ENCODE measurements at places on chromosomes 6 and 20. TPM values are rescaled to one million over a fixed set of nuclear protein-coding genes. Genes with fewer than 3 reads are reported as not detected.

DNA sequence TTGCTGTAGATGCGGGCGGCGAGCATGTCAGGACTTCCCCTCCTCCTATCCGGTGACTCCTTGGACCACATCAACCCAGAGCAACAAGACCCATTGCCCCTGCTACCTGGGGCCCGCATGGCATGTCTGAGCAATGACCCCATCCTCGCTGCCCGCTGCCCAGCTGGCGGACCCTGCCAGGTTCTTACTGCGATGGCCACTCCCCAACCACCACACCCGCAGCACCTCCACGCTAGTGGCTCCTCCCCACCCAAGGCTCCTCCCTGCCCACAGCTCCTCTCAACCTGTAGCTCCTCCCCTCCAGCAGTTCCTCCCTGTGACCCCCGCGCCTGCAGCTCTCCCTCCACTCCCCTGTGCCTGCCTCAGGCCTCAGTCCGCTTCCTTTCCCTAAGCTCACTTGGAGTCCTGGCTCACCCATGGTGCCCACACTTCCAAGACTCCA is 17.6 kb upstream of the SERPINB9 start:
- no peak for DNase-seq

- DNase-seq: peak; percentile 85
Measured at GRCh38 chr6:108562503-108562993, 1.8 kb downstream of the FOXO3 start.

- no peak for DNase-seq
Measured at GRCh38 chr6:121967631-121968030, 431.8 kb upstream of the HSF2 start.

GRCh38 chr20:5482791-5483190 is 166.0 kb upstream of the PROKR2 start:
- DNase-seq: no peak

PPARD gene
- 13.4 TPM for total RNA-seq

NOTCH4 gene
- total RNA-seq: 1.1 TPM

PXDC1 gene
- 27.6 TPM for total RNA-seq

PNPLA1 gene
- not detected for total RNA-seq

PAK5 gene
- not detected for total RNA-seq

- DNase-seq: no peak
Measured at GRCh38 chr6:44665683-44666082, 278.2 kb downstream of the CDC5L start.

DNA sequence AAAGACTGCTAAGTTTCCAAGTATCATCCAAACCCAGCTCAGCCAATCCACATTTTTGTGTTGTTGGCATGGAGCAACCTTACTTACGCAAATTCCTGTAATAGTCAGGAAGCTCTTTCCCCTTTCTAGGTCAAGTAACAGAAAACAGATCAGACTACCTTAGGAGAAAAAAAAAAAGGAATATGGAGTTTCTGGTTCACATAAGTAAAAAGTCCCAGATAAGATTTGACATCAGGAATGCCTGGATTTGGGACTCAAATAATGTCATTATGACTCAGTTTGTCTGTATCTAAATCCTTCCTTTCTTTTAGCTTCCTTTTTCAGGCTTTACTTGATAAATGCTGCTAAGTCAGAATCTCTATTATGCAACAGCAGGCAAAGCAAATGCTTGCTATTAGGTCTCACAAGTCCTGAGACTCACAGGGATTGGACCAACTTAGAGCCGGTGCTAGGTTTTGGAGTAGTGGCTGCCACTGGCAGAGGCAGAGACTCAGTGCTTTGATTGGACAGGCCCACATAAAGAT is 44.5 kb downstream of the NCOA7 start:
- DNase-seq: no peak

SLC35A1 gene
- 10.6 TPM for total RNA-seq

- peak; percentile 33 for DNase-seq
Measured at GRCh38 chr20:1934721-1935573, 39.7 kb downstream of the SIRPA start.

NKAIN4 gene
- not detected for total RNA-seq

- no peak for DNase-seq
Measured at GRCh38 chr20:15802020-15802419, 771.2 kb downstream of the KIF16B start.

TRIM38 gene
- 3.8 TPM for total RNA-seq

GATA5 gene
- not detected for total RNA-seq

- peak; percentile 12 for DNase-seq
Measured at GRCh38 chr20:37649017-37649416, 44.8 kb upstream of the CTNNBL1 start.

DNA sequence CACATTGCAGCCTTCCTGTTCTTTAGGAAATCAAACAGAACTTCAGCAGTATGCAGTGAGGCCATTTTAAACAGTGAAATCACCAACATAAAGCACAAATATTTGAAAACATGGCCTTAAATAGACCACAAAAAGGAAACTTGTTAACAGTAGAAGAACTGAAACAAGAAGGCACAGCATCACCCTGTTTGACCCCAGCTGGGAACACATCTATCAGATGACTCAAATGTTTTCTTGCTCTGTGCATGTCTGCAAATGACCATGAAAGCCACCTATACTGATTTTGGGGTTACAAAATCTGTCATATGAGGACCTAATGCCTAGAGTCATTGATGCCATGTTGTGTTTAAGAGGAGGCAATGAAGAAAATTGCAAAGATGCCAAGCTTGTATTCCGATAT is 123.8 kb upstream of the ADGRF1 start:
- no peak for DNase-seq

- DNase-seq: no peak
Measured at GRCh38 chr6:137976430-137976829, 109.4 kb downstream of the TNFAIP3 start.

- DNase-seq: no peak
Measured at GRCh38 chr20:57087102-57087501, 179.3 kb downstream of the BMP7 start.

- DNase-seq: peak; percentile 100
Measured at GRCh38 chr20:45779011-45779915, 12.4 kb downstream of the WFDC3 start.

GRCh38 chr6:31401403-31401802 is 2.0 kb upstream of the MICA start:
- DNase-seq: peak; percentile 93

- DNase-seq: no peak
Measured at GRCh38 chr20:51446230-51446629, 96.3 kb downstream of the NFATC2 start.

- no peak for DNase-seq
Measured at GRCh38 chr6:166485651-166486535, 100.6 kb downstream of the RAMACL start.

- DNase-seq: no peak
Measured at GRCh38 chr20:11377761-11378160, 539.9 kb upstream of the BTBD3 start.

DNA sequence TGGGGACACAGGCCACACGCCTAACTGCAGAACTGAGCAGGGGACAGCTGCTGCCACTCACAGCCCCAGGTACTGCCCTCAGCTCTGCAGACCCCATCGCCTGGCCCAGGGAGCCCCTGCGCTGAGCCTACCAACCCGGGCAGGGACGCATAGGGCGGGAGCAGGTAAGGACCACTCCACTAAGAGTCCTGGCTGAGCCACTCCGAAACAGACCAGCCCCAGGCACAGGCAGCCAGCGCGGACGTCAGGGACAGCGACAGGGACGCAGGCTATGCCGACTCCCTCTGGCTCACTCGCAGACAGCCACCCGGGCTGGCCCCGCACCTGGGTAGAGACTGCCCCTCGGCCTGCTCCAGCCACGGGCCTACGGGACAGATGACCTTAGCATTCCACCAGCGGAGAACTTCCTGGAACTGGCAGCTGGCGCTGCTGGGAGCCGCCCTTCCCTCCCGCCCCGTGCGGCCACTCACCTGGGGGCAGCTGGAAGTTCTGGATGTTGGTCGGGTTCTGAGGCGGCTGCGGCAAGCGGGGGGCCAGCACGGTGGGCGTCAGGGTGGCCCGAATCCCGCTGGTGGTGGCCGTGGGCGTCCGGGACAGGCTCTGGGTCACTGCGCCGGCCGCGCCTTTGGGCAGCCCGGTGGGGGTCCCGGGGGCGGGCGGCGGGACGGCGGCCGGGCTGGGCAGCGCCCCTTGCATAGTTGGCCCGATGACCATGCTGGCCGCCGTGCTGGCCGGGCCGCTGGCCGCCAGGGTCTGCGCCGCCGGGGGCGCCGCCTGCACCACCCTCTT is 1.5 kb downstream of the TAF4 start:
- DNase-seq: no peak

GRCh38 chr20:2671977-2672376 is 8.0 kb upstream of the IDH3B start:
- no peak for DNase-seq

DNA sequence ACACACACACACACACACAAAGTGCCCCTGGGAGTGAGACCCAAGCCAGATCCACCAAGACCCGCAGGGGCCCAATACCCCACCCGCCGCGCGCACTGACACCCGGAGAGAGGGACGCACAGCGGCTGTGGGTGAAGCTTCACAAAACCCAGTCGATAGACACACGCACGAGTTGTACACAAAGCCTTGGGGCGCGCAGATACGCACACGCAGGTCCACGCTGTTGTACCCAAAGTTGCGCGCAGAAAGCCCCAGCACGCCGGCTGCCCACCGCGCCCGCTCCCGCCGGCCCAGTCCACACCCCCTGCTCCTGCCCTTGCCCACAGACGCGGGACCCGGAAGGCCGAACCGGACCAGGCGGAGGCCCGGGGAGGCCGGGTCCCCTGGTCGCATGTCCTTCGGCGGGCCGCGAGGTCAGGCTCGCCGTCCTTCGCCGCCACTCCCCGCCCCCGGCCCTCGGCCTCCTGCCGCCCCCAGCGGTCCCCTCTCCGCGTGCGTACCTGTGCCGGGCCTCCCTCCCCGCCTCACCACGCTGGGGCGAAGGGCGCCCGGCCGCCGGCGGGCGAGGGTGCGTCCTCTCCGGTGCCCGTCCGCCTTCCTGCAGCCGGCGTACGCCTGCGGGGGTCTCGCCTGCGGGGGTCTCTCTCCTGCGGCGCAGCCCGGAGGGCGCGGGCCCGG is at the start of gene TMEM74B:
TMEM74B (minus strand) TSS at position 344 of the 678 bp plus-strand sequence. CDS start 1,180 bp downstream, outside the sequence.
- no peak for DNase-seq

DNA sequence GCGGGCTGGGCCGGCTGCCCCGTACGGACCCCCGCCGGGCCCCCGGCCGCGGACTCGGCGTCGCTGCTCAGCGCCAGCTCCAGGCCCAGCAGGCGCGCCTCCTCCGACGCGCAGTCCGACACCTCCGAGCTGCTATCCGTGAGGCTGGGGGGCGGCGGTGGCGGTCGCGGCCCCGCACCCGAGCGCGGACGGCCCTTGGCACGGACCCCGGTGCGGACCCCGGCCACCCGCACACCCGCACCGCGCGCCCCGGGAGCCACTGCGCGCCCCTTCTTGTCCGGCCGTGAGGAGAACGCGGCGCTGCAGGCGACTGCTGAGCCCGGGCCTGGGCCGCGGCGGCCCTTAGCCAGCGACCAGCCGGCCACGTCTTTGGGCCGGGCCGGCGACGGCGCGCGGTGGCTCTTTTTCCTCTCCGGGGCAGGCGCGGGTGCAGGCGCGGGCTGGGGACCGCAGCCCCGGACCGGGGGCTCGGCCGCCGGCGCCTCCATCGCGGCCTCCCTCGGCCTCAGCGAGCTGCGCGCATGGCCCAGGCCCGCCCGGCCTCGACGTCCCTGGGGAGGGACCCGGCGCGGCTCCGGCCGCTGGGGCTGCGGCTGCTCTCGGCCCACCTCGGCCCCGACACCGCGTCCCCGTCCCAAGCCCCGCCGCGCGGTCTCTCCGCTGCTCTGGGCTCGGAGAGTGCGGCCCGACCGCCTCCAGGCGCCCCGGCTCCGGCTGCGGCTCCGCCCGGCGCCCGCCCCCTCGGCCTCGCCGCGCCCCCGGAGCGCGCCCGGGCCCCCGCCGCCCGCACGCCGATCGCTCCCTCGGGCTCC is 12.9 kb upstream of the TLDC2 start:
- no peak for DNase-seq

RSPO4 gene
- 0.32 TPM for total RNA-seq

GRCh38 chr20:47454298-47455132 is 47.2 kb upstream of the NCOA3 start:
- no peak for DNase-seq

- DNase-seq: peak; percentile 94
Measured at GRCh38 chr20:50724851-50725723, 6.3 kb upstream of the PARD6B start.

DNA sequence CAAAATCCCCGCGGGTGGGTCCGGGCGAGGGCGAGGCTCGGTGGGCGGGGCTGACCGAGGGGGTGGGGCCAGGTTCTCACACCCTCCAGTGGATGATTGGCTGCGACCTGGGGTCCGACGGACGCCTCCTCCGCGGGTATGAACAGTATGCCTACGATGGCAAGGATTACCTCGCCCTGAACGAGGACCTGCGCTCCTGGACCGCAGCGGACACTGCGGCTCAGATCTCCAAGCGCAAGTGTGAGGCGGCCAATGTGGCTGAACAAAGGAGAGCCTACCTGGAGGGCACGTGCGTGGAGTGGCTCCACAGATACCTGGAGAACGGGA is 809 bp downstream of the HLA-G start:
- DNase-seq: no peak

MAP7 gene
- total RNA-seq: 2.1 TPM
